ENCODE measurements at places on chromosomes 11 and 22.

DNA sequence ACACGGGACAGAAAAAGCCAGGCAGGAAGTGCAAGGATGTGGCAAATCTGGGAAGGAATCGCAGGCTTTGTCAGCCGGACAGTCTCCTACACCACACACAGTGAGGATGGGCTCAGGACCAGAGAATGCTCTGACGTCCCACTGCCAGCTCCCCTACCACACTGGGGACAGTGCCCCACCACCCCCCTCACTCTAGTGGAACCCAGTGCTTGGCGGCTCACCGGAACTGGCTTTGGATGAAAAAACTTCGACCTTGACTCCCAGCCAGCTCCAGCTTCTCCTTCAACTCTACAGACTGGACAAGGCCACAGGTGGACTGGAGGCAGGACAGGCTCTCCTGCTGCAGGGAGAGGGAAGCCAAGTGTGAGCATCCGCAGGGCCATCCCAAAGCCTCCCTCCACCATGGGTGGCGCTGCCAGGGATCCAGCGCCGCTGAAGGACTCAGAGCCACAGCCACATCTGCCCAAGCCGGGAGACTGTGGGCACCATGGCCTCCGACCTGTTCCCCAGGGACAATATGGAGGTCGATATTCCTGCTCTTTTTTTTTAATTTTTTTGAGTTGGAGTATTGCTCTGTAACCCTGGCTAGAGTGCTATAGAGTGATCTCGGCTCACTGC is 24.0 kb downstream of the SERHL2 start:
- no peak for DNase-seq

- no peak for DNase-seq
Observed at GRCh38 chr11:105732611-105733010, 122.7 kb downstream of the GRIA4 start.

- no peak for DNase-seq
Observed at GRCh38 chr11:64659417-64660144, 63.4 kb downstream of the NRXN2 start.

GRCh38 chr11:85310479-85310878 is 316.7 kb downstream of the DLG2 start:
- no peak for DNase-seq

DNA sequence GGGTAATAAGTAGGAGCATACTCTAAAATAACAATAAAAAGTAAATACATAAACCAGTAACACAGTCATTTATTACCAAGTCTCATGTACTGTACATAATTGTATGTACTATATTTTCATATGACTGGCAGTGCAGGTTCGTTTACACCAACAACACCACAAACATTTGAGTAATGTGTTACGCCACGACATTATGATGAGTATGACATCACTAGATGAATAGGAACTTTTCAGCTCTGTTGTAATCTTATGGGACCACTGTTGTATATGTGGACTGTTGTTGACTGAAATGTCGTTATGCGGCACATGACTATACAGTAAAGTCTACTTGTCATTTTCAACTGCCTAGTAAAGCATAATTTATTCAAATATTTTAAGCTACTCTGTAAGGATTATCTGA is 18.6 kb downstream of the KIF18A start:
- no peak for DNase-seq

GRCh38 chr22:29690476-29690875 is 29.3 kb upstream of the CABP7 start:
- no peak for DNase-seq

DNA sequence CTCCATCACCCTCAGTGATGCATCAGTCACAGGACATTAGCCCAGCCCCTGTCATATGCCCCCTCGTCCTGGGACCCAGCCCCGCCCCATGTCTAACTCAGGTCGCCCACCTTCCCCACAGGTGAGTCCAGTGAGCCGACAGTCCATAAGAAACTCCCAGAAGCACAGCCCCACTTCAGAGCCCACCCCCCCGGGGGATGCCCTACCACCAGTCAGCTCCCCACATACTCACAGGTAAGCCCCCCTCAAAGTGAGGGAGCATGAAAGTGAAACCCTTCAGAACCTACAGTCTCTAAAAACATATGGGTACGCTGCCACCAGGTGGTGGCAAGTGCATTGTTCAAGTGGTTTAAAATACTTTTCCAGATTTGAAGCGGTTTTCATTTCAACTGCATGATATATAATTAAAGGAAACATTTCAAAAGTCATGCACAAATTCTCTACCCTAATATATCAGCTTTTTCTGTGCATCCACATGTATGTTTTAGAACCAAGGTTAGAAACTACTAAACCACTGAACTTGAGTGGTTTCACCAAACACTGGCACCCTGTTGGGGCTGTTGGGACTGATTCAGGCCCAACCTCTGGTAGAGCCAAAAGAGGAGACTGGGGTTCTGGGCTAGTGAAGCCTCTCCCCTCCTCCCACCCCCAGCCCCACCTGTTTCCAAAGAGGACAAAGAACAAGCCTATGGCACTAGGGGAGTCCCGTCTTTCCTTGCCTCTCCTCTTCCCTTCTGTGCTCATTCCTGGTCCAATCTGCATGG is 17.3 kb downstream of the EPS8L2 start:
- DNase-seq, result no peak

DNA sequence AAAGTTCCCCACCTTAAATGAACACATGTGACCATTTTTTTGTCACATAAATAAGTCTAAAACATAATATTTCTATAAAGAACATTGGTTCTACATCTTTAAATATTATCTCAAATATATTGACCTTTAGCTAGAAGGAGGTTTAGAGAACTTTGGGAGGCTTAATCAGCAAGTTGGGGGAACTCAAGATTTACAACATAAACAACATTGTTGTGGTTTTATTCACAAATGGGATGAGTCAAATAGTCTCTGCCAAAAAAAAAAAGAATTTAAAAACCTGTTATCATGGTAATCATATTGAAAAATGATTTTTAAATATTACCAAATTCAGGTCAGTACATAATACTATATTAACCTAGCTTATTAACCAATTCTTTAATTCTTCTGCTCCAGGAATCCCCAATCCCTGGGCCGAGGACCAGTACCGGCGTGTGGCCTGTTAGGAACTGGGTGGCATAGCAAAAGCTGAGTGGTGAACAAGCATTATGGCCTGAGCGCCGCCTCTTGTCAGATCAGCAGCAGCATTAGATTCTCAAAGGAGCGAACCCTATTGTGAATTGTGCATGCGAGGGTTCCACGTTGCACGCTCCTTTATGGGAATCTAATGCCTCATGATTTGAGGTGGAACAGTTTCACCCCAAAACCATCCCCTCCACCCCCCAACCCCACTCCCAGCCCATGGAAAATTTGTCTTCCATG is 98.2 kb downstream of the RDX start:
- DNase-seq, result no peak

DNA sequence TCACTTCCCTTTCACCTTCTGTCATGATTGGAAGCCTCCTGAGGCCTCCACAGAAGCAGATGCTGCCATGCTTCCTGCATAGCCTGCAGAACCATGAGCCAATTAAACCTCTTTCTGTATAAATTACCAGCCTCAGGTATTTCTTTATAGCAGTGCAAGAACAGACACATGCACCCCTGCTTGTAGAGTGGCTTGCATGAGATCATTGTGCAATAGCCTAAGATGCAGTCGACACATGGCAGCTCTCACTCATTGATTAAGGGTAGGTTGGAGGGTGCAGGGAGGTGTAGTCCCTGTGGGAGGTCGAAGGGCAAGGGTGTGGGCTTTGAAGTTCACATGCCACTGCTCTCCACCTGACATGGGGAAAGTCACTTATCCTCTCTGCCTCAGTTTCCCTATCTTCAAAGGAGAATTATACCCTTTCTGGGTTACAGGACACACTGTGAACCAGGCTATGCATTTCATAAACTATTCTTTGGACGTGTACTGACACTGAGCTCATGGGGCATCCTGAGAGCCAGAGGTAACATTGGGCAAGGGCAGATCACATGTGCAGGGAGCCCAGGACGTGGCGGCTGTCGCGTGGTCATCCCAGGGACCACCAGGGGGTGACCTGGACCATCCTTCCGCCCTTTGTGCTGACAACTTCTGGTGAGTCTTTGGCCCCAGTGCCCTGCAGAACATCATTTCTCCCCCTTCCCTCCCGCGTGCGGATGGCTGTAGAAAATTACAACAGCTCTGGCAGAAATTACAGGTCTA is 69.2 kb upstream of the SHANK2 start:
- DNase-seq, result no peak

- DNase-seq, result no peak
Observed at GRCh38 chr11:30855383-30856006, 269.3 kb upstream of the MPPED2 start.

DNA sequence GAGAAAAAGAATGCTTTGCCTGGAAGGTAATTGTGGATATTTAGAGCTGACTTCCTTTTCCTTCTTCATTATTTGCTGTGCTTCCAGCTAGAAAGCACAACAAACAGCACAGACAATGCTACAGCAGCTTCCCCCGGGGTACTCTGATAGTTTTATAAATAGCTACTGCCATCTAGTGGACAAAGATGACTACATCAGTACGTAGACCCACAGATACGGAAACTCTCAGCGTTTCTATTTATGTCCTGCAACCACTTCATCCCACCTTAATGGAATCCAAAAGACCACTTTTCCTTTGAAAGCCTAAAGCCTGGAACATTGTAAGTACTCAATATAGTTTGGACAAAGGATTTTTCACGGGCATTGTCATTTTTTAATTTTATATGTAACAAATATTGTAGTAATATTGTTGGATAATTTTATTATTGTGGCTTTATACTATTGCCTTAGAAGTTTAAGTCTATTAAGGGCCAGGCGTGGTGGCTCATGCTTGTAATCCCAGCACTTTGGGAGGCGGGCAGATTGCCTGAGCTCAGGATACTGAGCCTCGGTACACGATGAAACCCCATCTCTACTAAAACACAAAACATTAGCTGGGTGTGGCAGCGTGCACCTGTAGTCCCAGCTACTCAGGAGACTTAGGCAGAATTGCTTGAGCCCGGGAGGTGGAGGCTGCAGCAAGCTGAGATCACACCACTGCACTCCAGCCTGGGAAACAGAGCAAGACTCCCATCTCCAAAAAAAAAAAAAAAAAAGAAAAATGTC is 7.5 kb downstream of the HSPA8 start:
- DNase-seq, result no peak

DNA sequence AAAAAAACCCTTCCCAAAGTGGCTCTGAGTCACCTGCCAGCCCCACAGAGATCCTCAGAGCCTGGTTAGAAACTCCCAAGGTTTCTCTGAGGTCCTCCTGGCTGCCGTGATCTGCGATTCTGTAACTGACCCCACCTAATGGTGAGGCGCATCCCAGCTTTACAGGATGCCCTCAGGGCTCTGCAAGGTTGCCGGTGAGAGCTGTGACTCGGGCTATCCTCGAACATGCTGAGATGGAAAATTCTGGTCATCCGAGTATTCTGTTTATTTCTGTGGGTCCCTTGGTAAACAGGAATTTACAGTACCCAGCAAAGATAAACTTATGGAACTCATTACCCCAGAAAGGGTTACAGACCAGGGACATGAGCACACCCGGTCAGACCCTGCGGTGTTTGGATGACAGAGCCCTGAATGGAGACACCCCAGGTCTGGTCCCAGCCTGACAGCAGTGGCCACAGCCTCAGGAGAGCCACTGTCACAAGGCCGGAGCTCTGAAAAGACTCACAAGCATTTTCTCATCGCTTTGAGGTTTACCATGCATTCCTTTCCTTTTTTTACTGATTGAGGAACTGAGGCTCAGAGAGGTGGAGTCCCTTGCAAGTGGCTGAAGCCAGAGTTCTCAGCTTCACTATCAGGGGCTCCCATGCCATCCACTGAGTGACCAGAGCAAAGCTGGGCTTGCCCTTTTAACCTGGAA is 22.2 kb downstream of the LIF start:
- no peak for DNase-seq

GRCh38 chr11:67165623-67166022 is 46.6 kb downstream of the KDM2A start:
- no peak for DNase-seq

DNA sequence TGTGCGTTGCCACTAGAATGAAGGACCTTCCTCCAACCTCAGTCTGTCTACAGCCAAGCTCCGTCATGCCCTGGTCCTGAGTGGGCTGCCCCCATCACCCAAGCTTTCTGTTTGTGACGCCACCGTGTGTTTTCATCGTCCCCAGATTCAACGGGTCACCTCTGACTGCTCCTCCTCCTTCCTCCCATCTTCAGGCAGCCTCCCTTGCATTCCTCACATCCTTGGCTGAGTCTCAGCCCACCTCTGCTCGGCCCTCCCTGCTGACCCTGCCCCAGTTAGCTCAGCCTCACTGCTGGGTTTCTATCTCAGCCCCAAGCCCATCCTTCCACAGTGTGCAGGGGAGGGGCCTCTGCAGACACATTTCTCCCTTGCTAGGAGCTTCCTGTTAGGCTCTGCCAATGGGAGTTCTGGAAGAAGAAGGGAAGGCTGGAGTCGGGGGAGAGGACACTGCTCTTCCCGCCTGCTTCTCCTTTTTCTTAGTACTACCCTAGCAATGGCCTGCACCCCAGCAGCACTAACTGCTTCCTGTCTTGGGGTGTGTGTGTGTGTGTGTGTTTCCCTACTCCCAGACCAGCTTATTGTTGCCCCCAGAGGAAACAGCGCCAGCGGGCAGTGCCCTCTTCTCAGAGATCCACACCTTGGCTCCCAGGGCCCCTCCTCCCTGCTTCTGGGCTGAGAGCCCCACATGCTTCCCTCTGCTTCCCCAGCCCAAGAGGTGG is 5.2 kb downstream of the IFT27 start:
- no peak for DNase-seq

- no peak for DNase-seq
Observed at GRCh38 chr22:31948002-31948401, 3.7 kb downstream of the YWHAH start.

DNA sequence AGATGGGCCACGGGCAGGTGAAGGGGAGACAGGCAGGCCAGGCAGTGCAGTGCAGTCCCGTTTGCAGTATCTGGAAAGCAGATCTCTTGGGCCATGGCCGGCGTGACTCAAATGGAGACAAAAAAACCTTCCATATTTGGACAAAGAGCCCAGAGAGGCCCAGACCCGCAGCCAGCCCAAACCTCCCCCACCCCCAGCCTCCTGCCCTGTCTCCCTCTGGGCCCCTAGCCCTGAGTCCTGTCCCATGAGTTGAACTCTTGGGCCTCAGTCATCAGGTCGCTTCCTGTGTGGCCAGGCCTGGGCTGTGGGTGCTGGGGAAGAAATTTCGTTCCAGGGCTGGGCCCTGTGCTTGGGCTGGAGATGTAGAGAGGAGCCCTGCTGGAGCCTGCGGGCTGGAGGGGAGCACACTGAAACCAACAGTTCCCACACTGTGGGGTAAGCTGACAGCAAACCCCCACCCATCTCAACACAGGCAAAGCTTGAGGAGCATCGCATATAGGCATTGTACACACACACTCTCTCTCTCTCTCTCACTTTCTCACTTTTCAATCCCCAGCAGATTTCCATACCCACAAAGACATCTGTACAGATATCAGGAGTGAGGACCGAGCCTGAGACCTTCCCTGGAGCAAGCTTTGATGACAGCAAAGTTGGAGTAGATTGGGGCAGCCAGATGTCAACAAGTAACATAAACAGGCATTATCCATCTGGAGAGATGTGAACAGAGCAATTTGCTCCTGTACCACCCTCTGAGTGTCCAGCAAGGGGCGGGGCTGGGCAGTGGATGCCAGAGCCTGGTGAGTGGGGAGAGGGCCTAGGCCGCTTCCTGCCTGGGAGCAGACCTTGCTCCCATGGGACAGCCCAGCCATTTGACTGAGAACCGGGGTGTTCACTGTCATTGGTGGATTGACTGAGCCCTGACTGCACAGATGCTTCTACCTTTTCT is 17.2 kb downstream of the ARHGEF17 start:
- no peak for DNase-seq

Data from cerebellar nuclear complex (tissue), 1 donor.